ENCODE measurements at places on chromosomes 11 and 22.

- no peak for DNase-seq
These were observed 36.3 kb downstream of the CSNK2A3 start for GRCh38 chr11:11316651-11317230.

GRCh38 chr11:47111318-47111804 is 65.3 kb downstream of the ARFGAP2 start:
- no peak for DNase-seq

DNA sequence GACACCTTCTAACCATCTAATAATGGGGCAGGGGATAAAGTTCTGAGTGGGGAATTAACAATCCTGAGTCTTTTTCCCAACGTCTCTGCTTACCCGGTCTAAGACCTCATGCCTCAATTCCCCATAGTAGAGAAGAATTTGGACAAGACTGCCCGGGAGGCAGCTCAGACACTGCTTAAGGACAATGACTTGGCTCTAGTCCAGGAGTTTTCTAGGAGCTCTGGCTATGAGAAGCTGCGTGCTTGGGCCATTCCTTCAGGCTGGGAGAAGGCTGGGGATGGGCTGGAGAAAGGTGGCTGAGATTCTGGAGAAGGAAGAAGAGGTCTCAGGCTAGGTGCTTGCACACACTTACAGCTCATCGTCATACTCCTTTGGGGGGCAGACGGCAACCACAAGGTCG is 19.8 kb upstream of the ABCC8 start:
- no peak for DNase-seq

DNA sequence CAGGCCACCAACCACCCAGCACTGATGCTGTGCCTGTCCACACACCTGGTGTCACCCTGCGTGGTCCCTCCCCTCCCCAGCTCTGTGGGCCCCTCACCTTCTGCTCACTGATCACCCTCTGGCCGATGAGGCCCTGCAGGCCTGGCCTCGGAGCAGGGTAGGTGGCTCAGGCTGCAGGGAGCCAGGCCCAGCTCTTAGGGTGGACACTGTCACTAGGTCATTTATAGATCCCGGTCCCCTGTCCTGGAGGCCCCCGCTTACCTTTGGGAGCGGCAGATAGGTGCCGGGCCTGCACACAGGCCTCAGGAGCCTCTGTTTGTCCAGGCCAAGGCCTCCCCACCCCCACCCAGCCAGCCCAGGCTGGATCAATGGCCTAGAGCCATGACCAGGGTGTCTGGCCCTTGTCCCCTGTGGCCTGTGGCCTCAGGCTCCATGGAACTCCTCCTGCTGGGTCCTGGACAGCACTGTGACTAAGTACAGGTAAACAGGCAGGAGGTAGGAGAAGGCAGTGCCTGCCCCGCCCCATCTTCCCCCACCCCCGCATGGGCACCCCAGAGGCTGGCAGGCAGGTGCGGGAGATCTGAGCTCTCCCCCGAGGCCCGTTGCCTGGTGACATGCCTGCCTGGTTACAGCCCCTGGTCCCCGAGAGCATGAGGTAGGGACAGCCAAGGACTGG is at the start of gene TMPRSS6:
TMPRSS6 (minus strand) TSS at position 472 of the 676 bp plus-strand sequence. CDS start 6,296 bp downstream, outside the sequence.
- no peak for DNase-seq

GRCh38 chr11:113314389-113315301 is at the start of gene TTC12:
TTC12 (plus strand) TSS chr11:113314583; CDS start chr11:113316258, 1,675 bp downstream.
- peak; percentile 80 for DNase-seq
